ENCODE measurements at places on chromosomes 5 and 9.

GRCh38 chr5:78497573-78498533, 137.4 kb downstream of the SCAMP1 start:
- no peak for DNase-seq

DNA sequence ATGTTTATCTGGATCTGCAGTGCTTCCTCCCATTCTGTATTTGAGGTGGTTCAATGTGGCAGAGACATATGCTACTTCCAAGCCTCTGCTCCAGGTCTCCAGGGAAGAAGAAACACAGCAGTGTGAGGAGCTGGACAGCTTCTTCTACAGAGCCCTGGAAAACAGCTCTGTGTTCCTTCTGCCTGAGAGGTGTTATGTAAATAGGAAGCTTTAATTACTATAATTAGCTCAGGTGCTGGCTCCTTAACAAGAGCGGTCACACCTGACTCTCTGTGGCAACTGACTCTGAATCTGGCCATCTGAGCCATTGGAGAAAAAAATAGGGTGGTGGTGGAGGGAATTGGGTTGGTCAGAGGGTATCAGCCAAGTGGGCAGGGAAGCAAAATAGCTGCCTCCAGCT, 332.4 kb upstream of the BRINP1 start:
- DNase-seq, result no peak

DNA sequence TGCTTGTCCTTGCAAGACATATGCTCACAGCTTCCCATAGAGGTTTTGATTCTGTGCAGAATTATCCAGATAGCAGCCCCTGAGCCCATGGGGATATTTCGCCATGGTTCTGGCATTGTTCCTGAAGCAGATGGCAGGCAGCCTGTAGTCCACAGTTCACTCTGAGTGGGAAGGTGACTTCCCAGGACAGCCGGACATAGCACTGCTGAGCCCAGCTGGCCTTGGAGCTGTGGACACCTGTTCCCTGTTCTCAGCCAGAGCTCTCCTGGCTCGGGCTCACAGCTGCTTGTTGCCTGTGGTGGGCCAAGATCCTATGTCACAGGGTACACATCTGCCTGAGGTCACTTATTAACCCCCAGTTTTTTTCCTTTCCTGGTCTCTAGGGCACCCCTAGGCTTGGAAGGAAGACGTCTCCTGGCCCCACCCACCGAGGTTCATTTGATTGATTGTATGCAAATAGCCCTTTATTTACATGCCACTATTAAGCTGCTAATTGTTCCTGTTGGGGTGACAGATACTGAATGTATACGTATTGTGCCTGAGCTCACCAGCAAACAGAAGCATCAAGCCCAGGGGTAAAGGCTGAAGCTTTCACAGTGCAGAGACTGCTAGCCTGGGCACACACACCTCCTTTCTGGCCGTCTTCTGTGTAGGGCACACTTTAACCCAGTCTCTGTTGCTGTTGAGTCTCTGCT, 96.6 kb upstream of the DMRT1 start:
- no peak for DNase-seq

GRCh38 chr5:139675213-139675612, 27.1 kb downstream of the CXXC5 start:
- DNase-seq, result no peak

DNA sequence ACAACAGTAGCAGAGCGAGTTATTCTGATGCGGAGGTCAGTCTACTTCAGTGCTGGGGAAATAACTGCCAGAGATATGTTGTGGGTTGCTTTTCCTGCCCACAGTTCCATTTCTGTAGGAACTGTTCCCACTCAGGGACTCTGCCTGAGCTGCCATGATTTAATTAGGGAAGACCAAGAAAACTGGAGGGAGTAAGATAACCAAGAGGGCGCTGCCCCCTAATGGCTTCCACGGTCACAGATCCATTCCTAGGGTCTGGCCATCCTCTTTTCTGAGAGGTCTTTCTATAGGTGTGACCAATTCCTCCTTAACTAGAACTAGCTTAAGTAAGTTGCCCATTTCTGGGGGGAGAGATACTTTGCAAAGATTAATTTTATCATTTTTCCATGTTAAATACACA, 125.9 kb downstream of the APBA1 start:
- DNase-seq, result peak; percentile 73

DNA sequence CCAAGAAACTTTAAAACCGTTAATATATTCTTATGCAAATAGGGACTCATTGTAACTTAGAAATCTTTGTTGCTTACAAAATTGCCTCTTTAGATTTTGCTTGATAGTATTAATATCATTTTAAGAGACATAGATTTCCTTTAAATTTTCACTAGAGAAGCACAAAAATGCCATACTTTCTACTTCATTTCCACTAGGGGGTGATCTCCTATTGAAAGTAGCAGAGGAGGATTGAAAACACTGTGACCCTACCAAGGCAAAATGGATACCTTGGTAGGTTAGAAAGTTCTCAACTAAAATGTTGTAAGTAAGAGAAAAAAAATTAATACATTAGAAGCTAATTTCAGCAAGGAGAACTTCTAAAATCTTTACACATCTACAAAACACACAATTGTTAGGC, 204.9 kb downstream of the CHSY3 start:
- peak; percentile 30 for DNase-seq

DNA sequence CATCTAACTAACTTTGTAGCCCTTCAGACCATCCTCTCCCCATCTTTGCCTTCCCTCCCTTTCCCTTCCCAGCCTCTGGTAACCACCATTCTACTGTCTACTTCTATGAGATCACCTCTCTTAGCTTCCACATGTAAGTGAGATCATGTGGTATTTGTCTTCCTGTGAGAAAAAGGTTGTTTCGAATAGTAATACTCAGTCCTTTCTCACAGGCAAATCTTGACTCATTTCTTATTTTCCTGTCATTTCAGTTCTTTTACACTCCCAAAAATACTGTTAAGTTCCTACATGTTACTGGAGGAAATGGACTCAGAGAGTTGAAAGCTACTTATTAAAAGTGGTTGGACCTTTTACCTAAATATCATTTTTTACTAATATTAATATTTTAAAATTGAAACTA, 82.1 kb downstream of the SLF1 start:
- DNase-seq, result no peak

- no peak for DNase-seq
Measured at GRCh38 chr5:128002425-128002824, 81.1 kb upstream of the SLC12A2 start.

DNA sequence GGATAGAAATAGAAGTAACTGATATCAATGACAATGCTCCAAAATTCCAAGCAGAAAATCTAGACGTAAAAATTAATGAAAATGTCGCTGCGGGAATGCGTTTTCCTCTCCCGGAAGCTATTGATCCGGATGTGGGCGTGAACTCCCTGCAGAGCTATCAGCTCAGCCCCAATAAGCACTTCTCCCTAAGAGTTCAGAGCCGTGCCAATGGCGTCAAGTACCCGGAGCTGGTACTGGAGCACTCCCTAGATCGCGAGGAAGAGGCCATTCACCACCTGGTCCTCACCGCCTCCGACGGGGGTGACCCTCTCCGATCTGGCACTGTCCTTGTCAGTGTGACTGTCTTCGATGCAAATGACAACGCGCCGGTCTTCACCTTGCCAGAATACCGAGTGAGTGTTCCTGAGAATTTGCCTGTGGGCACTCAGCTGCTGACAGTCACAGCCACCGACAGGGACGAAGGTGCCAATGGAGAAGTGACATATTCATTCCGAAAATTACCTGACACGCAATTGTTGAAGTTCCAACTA, 818 bp downstream of the PCDHGA10 start:
- DNase-seq, result no peak

DNA sequence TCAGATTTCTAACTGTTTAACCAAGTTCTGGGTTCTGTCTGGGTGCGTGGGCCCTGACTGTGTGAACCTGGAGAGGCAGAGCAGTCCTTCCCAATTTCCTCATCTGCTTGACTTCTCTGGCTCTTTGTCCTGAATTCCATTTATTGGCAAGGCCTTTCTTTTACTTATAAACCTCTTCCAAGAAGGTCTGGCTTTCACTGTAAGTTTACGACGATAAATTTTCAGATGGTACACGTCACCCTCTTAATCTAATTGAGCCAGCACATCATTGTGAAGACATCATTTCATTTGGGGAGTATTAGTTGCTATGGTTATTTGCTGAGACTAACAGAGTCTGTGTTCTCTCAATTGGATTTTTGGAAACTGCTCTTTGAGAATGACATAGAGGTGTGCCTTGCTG, 92.4 kb downstream of the ARHGAP26 start:
- no peak for DNase-seq

- no peak for DNase-seq
Measured at GRCh38 chr9:31574006-31574765, 810.3 kb upstream of the ACO1 start.

- DNase-seq, result peak; percentile 35
Measured at GRCh38 chr5:9932770-9933169, 302.6 kb upstream of the TAS2R1 start.

DNA sequence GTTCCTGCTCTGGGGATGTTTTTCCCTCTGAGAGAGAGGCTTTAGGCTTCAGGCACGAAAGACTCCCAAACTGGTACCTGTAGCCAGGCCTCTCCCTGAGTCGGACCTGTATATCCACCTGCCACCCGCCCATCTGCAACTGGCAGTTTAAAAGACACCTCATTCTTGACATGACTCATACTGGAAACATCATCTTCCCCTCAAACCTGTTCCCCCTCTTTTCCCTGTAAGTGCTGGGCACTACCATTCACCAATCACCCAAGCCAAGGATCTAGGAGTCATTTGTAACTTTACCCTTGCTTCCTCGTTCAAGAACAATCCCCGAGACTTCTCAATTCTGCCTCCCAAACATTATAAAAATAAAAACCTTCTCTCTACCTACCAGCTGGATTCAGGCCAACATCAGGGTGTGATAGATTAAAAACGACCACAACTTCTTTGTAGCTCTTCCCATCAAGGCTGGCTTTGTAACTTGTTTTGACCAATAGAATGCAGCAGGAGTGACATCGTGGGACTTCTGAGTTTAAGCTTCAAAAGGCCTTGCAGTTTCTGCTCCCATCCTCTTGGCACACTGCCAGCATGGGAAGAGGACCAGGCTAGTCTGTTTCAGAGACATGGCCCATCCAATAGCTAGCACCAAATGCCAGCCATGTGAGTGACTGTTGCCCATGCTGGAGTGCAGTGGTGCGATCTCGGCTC, 1.8 kb upstream of the WDR31 start:
- peak; percentile 85 for DNase-seq

DNA sequence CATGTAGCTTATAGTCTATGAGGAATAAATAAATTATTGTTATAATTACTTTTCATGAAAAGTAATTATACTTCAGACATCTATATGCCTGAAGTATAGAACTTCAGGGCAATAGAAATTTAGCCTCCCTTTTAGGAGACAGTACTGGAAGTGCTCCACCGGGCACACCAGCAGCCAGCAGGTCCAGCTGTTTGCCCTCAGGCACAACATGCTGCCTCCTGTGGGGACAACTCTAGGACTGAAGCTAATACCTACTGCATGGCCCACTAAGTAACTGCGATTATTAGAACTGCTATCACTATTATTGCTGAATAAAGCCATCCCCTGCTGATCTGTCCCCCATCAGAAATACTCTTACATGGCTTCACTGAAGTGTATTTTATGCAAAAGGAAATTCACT, 329.6 kb downstream of the MED10 start:
- DNase-seq, result no peak

- no peak for DNase-seq
Measured at GRCh38 chr5:8944005-8944404, 601.9 kb downstream of the SEMA5A start.

DNA sequence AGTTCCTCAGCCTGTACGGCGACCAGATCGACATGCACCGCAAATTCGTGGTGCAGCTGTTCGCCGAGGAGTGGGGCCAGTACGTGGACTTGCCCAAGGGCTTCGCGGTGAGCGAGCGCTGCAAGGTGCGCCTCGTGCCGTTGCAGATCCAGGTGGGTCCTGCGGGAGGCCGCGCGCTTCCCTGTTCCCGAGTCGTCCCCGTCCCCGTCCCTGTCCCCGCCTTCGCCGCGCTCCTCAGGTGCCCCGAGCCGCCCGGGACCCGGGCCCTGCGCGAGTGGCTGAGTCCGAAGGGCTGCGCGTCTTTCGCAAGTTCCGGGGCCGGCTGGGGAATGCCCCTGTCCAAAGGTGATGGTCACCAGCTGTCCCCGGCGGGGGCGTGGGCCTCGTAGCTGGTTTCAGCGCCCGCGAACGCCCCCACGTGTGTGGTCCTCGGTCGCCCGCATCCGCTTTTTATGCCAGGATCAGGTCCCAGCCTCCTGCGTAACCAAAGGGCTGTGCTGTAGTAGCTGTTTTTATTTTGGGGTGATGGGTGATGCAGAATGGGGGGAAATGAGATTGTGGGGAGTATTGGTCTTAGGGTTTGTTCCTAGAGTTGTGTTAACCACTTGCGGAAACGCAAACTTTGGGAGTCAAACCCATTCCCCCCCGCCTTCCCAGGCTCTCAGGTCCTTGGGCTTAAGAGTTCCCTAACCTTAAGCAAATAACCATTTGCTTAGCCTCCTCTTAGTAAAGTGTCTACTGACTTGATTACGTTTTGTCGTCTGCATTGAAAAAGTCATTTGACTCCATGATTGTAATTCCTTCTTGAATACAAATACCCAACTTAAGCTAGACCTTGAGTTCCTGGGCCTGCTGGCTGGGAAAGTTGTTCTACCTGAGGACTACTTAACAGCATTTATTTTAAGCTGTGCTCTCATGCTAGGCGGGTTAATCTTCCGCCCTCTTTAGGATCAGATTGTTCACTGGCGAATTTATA, 663 bp downstream of the ISOC1 start:
- DNase-seq, result peak; percentile 51

DNA sequence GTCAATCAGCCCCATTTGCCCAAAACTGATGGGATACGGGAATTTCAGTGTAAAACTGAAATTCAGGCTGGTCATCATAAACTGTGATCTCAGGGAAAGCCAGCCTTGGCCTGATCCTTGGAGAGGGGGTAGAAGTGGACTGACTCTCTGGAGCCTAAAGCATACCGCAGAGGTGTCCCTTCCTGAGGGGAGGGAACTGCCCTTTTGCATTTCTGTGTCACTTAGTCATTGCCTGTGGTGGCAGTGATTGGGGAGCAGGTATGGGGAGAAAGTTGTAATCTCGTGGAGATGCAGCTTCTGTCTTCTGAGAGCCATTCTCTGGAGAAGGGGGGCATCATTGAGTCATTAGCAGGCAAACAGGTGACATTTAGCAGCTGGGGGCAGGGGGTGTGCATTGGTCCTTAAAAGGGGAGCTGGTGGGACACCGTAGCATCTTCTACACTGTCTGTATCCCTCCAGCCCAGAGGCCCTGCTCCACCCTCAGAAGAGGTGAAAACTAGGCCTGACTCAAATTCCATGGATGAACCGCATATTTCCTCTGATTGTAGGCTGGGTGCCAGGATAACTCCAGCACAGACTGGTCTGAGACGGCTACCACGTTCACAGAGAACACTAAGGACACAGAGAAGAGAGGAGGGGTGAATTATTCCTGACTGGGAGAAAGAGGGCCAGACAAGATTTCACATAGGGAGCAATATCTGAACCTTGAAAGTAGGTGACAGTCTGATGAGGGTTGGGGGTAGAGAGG, 143.3 kb downstream of the SEC61B start:
- DNase-seq, result no peak

GRCh38 chr5:59282726-59283125, 610.8 kb downstream of the PDE4D start:
- DNase-seq, result no peak

DNA sequence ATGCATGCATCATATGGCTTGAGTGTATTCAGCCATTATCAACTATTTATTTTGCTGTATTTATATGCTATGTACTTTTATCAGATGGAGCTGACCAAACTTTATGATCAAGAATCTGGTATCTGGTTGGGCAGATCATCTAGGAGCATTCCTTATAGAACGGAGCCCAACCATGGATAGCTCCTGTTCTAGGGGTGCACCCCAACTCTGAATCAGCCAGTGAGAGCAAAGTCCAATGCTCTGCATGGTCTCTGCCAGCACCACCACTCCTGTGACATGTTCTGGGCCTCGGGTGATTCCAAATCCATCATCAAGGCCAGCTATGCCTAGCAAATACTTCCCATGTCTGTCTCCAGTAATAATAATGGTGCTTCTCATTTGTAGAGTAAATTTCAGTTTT, 517.5 kb downstream of the AGTPBP1 start:
- no peak for DNase-seq
